ENCODE measurements at places on chromosomes 12 and 14.

DNA sequence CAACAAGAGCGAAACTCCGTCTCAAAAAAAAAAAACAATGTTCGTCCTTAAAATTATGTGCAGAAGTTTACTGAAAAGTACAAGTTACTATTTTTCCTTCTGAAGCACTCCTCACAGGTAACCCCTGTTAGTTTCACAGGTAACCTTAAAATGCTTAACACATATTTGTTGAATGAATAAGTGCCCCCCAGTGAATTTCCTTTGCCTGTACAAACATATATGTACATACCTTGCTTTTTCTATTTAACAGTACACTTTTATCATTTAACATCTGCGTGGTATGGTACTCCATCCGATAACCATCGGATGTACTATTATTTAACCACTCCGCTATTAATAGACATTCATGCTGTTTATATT lies 1.4 kb upstream of the RAB35 start:
- DNase-seq: no peak

DNA sequence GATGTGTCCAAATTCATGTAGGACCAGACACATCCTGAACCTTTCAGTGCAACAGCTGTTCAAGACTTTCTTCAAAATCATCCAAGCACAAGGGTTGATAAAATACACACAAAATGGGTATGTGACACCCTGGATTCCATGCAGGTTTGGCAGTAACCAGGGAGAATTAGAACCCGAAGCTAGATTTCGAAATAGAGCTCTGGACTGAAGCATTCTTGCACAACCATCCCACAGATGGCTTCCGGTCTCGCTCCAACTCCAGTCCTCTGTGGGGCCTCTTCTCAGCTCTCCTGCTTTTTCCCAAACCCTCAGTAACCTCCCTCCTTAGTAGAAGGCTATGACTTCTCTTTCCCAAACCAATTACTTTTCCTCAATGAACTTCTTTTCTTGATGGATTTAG lies 171.3 kb downstream of the TTC7B start:
- DNase-seq: no peak

DNA sequence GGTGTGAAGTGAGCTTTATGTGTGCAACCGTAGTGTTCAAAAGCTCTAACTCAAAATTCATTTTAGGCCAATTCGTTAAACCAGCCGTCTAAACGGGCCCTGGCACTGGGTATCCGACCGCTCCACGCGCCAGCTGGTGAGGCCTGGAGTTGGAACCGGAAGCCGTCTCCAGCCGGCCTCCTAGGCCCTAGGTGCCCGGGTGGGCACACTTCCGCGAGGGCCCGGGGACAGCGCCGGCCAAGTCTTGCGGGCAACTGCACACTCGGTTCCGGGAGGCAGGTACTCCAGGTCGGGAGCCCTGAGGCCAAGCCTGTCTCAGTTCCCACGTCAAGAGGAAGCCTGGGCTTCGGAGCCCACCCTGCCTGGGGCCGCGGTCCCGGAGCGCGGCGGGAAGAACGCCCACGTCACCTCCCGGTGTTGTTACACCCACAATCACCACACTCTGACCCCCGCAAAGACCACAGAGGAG lies 16.2 kb downstream of the OTX2 start:
- DNase-seq: no peak

DNA sequence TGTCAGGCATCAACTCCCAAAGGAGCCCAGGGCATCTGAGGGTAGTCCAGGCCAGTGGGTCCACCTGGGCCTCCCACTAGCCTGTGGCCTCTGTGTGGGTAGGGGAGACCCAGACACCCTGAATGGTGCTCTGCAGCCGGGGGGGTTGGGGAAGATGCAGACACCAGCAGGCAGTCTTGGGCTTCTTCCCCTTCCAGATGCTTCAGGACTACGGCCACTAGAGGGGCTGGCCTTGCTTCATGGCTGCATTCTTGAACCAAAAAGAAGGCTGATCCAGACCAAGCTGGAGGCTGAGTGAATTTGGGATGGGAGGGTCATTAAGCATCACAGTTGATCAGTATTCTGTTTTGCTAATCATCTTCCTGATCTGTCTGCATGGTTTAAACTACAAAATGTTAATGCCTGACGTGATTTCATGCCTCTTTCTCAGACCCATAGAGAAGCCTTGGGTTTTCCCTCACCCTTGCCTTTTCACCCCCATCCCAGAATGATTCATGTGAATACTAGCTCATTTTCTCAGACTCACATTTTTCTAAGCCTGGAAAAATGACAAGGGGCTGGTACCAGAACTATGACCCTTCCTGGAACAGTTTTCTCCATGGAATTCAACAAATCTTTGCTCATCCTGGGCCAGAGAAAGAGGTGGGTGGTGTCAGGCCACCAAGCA lies 134.2 kb downstream of the NTF3 start:
- no peak for DNase-seq

- peak; percentile 69 for DNase-seq
Observed at GRCh38 chr12:12704593-12705230, 8.7 kb upstream of the GPR19 start.

GRCh38 chr12:130968611-130969010 lies 14.9 kb downstream of the ADGRD1 start:
- no peak for DNase-seq

- peak; percentile 18 for DNase-seq
Observed at GRCh38 chr12:43836475-43836989, 651 bp downstream of the TMEM117 start.

DNA sequence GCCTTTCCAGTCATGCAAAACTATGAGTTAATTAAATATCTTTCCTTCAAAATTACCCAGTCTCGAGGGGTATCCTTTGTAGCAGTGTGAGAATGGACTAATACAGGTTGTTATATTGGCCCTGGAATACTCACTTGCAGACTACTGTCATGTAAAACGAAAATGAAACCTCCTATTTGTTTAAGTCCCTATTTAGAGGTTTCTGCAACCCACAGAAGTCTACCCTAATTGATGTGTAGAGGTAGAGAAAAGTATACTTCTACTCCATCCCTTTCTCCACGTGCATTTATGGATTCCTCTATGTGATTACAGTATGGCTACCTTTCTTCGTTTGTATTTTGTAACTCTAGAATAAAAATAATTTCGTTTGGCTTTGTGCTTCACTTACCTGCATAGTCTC lies 371.1 kb downstream of the FSCB start:
- DNase-seq: no peak

DNA sequence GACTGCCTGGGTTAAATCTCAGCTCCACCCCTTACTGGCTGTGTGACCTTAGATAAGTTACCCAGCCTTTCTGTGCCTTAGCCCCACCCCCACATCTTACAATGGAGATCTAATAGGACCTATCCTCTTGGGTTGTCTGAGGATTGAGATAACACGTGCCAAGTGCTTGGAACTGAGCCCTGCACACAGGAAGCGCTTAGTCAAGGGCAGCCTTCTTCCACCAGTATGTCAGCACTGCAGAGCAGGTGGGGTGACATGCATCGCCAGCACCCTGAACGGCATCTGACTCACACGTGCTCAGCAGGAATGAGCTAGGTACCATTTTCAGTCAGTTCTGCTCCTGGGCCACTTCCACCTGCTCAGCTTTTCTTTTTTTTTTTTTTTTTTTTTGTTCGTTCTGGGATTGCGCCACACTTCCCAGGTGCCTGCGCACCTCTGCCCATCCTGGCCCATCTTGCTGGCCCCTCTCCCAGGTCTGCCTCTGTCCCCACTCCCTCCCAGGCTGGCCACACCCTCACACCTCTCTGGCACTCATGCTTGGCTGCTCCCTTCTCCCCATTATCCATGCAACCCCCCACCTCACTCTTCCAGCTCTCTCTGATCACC lies 19.6 kb downstream of the LGMN start:
- DNase-seq: peak; percentile 88

DNA sequence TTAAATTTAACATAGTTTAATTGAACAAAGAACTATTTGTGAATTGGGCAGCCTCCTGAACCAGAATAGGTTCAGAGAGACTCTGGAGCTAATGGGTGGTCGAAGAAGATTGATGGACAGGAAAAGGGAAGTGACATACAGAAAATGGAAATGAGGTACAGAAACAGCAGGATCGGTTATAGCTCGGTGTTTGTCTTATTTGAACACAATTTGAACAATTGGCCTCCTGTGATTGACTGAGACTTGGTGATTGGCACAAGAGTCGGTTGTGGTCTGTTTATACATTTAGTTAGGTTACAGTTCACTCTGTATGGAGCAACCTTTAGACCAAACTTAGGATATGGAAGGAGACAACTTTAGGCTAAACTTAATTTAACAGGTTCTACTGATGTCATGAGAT lies 18.4 kb upstream of the CFL2 start:
- DNase-seq: no peak

GRCh38 chr12:71556875-71557274 lies 106.8 kb downstream of the ZFC3H1 start:
- DNase-seq: peak; percentile 5

GRCh38 chr14:89750908-89751392 lies 203.6 kb downstream of the EFCAB11 start:
- no peak for DNase-seq

- peak; percentile 59 for DNase-seq
Observed at GRCh38 chr14:51448831-51449670, 202.7 kb upstream of the FRMD6 start.

- no peak for DNase-seq
Observed at GRCh38 chr12:79775355-79776027, 84.7 kb upstream of the PAWR start.

GRCh38 chr14:77659831-77660230 lies 43.4 kb upstream of the SPTLC2 start:
- no peak for DNase-seq

GRCh38 chr12:101939856-101940265 lies 62.5 kb downstream of the DRAM1 start:
- peak; percentile 42 for DNase-seq

GRCh38 chr12:123398550-123399254 lies 14.8 kb downstream of the KMT5A start:
- DNase-seq: peak; percentile 83

DNA sequence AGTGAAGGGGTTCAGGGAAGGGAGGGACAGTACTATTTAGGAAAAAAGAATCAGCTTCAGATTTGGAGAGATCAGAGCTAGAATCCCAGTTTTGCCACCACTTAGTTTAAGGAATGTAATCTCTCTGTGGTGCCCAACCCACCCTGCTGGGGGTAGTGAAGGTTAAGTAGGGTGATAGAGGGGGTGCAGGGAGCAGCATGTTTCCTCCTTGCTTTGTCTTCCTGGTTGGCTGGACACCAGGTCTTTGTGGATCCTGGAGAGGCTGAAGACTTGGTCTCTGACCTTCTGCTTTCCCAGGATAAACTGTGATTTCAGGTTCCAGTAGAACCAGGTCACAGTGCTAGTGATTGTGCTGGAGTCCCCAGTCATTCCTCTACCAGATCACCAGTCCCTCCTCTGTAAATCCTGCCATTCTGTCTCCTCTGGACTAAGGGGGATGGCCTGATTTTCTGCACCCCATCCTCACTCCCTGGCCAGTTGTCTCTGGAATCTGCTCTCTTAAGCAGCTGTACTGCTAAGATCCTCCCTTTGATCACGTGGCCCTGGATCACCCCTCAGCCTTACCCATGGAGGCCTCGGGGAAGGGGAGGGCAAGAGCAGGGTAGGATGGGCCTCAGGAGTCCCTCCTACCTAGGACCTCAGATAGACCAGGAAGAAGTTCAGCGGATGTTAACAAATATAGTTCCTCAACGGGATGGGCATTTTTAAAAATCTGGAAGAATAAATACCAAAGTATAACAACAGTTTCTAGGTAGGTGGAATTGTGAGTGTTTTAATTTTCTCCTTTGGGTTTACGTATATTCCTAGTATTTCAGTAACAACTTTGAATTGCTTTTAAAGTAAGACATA lies 3.1 kb downstream of the MAP3K12 start:
- peak; percentile 69 for DNase-seq

DNA sequence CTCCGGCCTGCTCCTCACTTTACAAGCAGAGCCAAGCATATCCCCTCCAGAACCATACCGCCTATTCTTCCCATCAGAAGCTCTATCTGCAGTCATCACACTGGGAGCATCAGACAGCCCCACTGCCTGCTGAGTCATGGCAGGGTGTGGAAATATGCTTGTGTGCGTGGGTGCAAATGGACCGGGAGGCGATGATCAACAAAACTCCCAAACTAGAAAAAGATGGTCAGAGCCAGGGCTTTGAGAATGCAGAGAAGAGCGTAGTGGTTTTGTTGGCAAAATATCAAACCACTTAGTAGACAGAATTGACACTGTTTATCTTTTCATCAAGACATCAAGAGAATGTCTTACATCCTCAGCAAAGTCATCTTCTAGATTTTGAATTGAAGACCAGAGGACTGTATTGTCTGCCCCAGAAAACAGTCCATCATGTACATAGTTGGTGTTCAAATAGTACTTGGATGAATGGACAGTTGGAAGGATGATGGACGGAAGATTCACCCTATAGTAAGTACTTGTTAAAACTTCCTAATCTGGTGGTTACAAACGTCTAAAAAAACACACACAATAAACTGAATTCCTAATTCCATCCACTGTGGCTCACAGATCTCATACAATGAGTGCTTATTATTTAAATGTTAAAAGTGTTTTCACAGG lies 54.9 kb downstream of the VWF start:
- DNase-seq: no peak

- DNase-seq: no peak
Observed at GRCh38 chr12:50017641-50018040, 7.7 kb downstream of the RACGAP1 start.

GRCh38 chr12:63845726-63846125 lies 1.2 kb downstream of the SRGAP1 start:
- DNase-seq: no peak

- DNase-seq: no peak
Observed at GRCh38 chr14:91417983-91418386, 365 bp upstream of the CCDC88C start.

GRCh38 chr12:48671231-48671856 lies 10.7 kb downstream of the KANSL2 start:
- DNase-seq: no peak

GRCh38 chr12:111249018-111249370 lies 119.9 kb downstream of the PHETA1 start:
- no peak for DNase-seq

DNA sequence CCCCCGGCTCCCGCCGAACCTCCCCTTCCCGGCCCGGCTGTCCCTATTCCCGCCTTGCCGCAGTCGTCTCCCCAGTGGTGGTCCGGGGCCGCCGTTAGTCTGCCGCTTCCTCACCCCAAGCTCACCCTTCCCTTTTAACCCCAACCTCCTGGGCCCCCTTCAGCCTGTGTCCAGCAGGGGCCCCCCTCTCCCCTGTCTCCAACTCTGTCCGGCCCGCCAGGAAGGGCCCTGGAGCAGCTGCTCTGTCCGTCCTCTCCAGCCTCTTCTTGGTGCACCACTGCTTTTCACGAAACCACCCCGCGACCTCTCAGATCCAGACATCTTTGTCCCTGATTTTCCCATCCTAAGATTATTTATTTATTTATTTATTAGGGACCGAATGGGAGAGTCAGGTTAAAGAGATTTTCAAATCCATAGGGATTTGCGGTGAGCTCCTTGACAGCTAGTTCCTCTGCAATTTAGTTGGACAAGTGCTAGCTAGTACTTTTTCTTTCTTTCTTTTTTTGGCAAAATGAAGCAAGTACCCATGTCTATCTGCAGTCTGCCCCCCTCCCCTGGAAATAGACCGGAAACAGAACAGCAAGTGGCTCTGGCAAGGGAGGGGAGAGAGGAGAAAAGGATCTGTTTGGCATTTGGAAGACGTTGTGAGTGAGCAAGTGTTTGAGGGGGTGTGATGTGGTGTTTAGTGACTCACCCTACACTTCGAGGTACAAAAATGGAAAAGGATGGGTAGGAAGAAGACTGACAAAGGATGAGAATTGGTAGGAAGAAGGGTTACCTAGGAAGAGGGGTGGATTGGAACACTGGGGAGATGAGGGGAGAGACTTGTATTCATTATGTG lies 632 bp downstream of the UBR7 start:
- peak; percentile 57 for DNase-seq

- no peak for DNase-seq
Observed at GRCh38 chr12:66453844-66454243, 151.6 kb downstream of the HELB start.

All from thyroid gland (tissue), 4 donors.